ENCODE measurements at places on chromosomes 7 and 10. TPM values are rescaled to one million over a fixed set of nuclear protein-coding genes. Genes with fewer than 3 reads are reported as not detected.

Gene FAM25G
- total RNA-seq: not detected

DNA sequence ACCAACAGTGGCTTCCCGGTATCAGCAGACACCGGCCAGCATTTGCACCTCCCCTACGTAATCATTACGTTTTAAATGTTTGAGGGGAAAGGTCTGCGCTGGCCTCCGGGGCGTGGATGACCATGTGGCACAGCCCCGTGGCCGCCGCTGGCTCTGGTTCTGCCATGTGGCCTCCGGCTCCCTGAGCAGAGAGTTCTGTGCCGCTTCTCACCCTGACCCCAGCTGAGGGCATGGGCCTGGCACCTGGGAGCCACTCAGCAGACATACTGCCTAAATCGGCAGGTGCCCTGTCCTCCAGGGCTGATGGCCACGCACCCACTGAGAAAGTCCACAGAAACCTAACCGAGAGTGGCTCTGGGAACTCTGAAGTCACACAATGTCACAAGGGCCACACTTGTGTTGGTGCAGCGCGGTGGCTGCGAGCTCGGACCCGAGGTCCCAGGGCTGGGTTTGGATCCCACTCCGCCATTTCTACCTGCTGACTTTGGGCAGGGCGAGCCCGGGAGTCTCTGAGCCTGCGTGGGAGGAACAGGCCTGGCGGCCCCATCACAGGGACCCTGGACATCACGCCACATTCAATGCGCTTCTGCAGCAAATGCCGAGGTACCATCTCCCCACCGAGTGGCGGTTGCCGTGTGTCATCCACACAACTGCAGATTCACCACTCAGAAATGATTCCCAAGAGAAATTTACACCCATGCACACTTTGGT is 25.3 kb downstream of the CFAP46 start:
- DNase-seq: no peak

Gene ADAMTS14
- total RNA-seq: not detected

- no peak for DNase-seq
These were observed 72.0 kb upstream of the FAM20C start for GRCh38 chr7:120164-120991.

GRCh38 chr7:158034571-158034970 is 553.1 kb downstream of the PTPRN2 start:
- DNase-seq: no peak

- DNase-seq: no peak
These were observed 78.0 kb downstream of the WDR11 start for GRCh38 chr10:120929166-120929565.

Measured in HT1080 (cell line).